ENCODE measurements at places on chromosomes 6 and 20.
A peak's percentile ranks its signal among the peaks of the same experiment; 100 is the strongest.

DNA sequence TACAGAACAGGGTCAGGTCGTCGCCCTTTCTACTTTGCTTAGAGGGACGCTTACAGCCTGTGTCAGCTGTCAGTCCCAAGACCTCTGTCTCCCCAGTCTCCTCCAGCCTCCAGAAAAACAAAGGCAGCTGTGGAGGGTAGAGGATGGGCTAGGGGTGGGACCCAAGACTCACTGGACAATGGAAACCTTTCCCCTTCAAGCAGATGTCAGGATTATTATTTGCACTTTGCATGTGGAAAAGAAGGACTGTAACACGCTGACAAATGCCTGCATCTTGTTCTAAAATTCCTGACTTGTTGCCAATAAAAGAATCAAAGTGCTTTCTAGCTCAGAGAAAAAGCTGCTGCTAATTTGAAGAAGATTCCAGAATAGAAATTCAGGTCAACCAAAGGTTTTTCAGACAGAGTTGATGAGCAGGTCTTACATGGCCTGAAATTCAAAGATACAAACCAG lies 58.7 kb downstream of the SNX5 start:
- peak overlapping the region; percentile 43 for H3K27ac ChIP-seq
- H3K36me3 ChIP-seq, result no peaks in the 10 kb centered on the region
- no peaks in the 10 kb centered on the region for H3K27me3 ChIP-seq
- DNase-seq, result no peak
- peaks cover 29% of the 10 kb centered on the region for H3K4me1 ChIP-seq
- H3K4me3 ChIP-seq, result no peak overlapping the region

- H3K4me1 ChIP-seq, result no peaks in the 10 kb centered on the region
- no peaks in the 10 kb centered on the region for H3K27me3 ChIP-seq
- H3K27ac ChIP-seq, result no peak overlapping the region
These were observed 190.2 kb downstream of the FRK start for GRCh38 chr6:115870464-115870863.

- no peak overlapping the region for H3K27ac ChIP-seq
- no peaks in the 10 kb centered on the region for H3K4me1 ChIP-seq
- DNase-seq, result no peak
These were observed 28.7 kb upstream of the ARID1B start for GRCh38 chr6:156748504-156748903.

DNA sequence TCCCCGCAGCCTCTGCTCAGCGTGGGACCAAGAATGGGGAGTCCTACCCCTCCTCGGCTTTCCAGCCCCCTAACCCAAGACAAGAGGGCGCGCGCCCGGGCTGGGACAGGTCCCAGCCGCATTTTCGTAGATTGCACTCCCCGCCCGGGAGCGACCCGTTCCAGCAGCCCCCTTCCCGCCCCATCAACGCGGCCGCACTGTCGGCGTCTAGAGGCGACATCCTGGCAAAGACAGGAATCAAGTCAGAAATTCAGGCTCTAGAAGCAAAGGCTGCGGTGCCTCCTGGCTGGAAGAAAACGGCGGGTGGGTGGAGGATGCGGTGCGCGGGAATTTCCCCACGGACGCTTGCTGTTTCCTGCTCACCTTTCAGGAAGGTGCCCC lies 957 bp downstream of the PROKR2 start:
- no peaks in the 10 kb centered on the region for H3K4me1 ChIP-seq
- no peak for DNase-seq
- H3K36me3 ChIP-seq, result no peaks in the 10 kb centered on the region
- H3K4me3 ChIP-seq, result no peak overlapping the region
- H3K27ac ChIP-seq, result no peak overlapping the region

DNA sequence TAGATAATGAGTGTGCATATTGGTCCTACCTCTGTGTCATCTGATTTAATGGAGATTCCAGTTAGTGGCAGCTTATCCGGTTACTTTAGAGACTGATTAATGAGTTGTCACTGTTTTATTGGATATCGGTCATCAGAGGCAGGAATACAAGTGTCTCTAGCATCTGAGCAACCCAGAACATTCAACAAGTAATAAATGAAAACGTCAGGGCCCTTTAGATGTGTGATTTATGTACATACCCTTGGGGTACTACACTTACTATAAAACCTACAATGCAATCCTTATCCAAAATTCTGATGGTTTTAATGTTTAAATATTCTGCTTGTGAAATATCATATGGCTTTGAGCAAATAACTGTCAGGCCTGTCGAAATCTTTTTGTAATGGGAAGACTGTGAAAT lies 1117.9 kb upstream of the FLRT3 start:
- H3K4me3 ChIP-seq, result no peak overlapping the region
- H3K27me3 ChIP-seq, result no peaks in the 10 kb centered on the region
- no peaks in the 10 kb centered on the region for H3K36me3 ChIP-seq
- no peaks in the 10 kb centered on the region for H3K4me1 ChIP-seq
- H3K27ac ChIP-seq, result no peak overlapping the region

GRCh38 chr6:130776287-130776925 lies 50.8 kb upstream of the SMLR1 start:
- H3K27ac ChIP-seq, result no peak overlapping the region
- H3K4me3 ChIP-seq, result no peak overlapping the region
- peaks cover 15% of the 10 kb centered on the region for H3K4me1 ChIP-seq
- no peaks in the 10 kb centered on the region for H3K36me3 ChIP-seq
- no peak for DNase-seq

- H3K4me3 ChIP-seq, result no peak overlapping the region
- H3K27me3 ChIP-seq, result no peaks in the 10 kb centered on the region
- H3K27ac ChIP-seq, result no peak overlapping the region
These were observed 104.9 kb upstream of the SLC22A23 start for GRCh38 chr6:3561725-3562124.

GRCh38 chr6:87210979-87211378 lies 55.6 kb downstream of the ZNF292 start:
- H3K4me1 ChIP-seq, result no peaks in the 10 kb centered on the region
- H3K27me3 ChIP-seq, result no peaks in the 10 kb centered on the region
- no peak overlapping the region for H3K4me3 ChIP-seq
- H3K27ac ChIP-seq, result no peak overlapping the region
- DNase-seq, result no peak
- H3K36me3 ChIP-seq, result no peaks in the 10 kb centered on the region

DNA sequence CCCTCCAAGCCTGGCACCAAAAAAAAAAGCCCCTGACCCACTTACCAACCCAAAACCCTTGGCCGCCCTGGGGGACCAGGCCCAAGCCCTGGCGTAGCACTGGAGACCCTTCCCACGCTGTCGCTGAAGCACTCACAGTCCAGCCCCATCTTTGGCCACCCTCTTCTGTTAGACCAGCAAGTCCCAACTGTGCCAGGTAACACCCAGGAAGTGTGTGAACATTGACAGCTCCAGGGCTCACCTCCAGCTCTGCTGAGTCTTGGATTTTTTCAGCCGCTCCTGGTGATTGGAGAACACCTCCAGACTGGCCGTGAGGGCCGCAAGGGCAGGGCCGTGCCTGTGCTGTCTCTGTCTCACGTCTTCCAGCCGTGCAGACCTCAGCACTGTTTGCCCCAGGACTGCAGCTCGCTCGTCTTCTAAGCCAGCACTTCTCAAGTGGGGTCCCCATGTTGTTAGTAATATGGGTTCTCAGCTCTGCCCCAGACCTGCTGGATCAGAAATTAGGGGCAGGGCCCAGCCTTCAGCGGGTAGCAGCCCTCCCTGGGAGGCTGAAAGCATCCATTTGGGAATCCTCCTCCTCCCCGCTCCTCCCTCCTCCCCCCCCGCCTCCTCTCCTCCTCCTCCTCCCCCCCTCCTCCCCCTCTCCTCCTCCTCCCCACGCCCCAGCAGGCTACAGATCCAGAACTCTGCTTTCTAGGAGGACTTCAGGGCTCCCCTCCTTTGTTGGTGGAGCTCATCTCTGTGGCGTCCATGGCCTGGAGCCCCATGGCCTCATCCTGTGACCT lies 18.1 kb downstream of the NPEPL1 start:
- H3K27me3 ChIP-seq, result no peaks in the 10 kb centered on the region
- peaks cover 25% of the 10 kb centered on the region for H3K36me3 ChIP-seq
- H3K4me3 ChIP-seq, result no peak overlapping the region
- no peak overlapping the region for H3K27ac ChIP-seq

DNA sequence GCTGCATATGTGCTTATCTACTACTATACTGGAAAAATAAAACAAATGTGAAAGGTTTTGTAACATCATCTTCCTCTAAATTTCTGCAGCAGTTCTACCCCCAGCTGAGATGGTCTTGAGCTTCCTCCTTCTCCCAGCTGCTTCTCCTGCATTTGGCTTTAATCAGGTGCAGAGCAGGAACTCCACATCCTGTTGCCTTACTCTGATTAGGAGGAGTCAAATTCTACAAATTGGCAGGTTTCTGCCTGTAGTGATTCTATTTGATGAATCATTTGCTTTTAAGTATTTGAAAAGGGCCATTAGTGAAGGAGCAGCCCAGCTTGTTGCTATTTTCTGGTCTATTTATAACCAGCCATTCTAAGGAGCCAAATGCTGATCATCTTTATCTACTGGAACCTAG lies 224.5 kb downstream of the GMDS start:
- no peaks in the 10 kb centered on the region for H3K27me3 ChIP-seq
- no peaks in the 10 kb centered on the region for H3K36me3 ChIP-seq
- DNase-seq, result no peak
- H3K4me1 ChIP-seq, result peaks cover 17% of the 10 kb centered on the region
- no peak overlapping the region for H3K27ac ChIP-seq

GRCh38 chr20:16864069-16864468 lies 115.9 kb downstream of the OTOR start:
- H3K4me3 ChIP-seq, result no peak overlapping the region
- no peaks in the 10 kb centered on the region for H3K27me3 ChIP-seq
- no peaks in the 10 kb centered on the region for H3K36me3 ChIP-seq
- DNase-seq, result no peak
- no peak overlapping the region for H3K27ac ChIP-seq

DNA sequence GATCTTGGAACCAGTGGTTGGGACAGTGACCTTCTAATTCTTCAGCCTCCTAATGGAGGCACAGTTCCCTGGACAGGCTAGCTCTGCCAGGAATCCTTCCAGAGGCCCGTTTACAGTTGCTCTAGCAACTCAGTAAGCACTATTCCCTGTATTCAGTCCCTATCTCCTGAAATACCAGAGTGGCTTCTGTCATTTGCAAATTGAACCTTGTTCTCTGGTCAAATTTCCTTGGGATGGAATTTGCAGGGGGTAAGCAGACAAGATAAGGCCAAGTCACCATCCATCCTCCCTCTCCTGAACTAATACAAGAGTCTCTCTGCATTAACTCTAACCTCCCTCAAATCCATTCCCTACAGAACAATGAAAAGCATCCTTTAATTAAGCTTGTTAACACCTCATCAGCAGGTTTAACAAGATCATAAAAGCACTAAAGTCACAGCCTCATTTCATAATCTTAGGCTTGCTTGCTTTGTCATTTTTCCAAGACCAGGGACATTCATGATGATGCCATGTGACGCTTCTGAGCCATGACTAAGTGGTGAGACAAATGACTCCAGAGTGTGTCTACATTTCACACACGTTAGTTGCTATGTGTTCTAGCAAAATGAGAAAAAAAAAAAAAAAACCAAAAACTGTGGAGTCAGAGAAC lies 37.1 kb downstream of the SLC22A23 start:
- no peaks in the 10 kb centered on the region for H3K36me3 ChIP-seq
- peaks cover 4% of the 10 kb centered on the region for H3K4me1 ChIP-seq
- H3K4me3 ChIP-seq, result no peak overlapping the region
- no peak overlapping the region for H3K27ac ChIP-seq
- no peaks in the 10 kb centered on the region for H3K27me3 ChIP-seq

- no peaks in the 10 kb centered on the region for H3K27me3 ChIP-seq
- peak; percentile 10 for DNase-seq
- no peak overlapping the region for H3K27ac ChIP-seq
These were observed 31.5 kb downstream of the PYGB start for GRCh38 chr20:25279403-25279802.

- H3K27me3 ChIP-seq, result no peaks in the 10 kb centered on the region
- H3K4me1 ChIP-seq, result no peaks in the 10 kb centered on the region
- H3K27ac ChIP-seq, result no peak overlapping the region
- no peaks in the 10 kb centered on the region for H3K36me3 ChIP-seq
These were observed 346.5 kb downstream of the CDH4 start for GRCh38 chr20:61598586-61598985.

DNA sequence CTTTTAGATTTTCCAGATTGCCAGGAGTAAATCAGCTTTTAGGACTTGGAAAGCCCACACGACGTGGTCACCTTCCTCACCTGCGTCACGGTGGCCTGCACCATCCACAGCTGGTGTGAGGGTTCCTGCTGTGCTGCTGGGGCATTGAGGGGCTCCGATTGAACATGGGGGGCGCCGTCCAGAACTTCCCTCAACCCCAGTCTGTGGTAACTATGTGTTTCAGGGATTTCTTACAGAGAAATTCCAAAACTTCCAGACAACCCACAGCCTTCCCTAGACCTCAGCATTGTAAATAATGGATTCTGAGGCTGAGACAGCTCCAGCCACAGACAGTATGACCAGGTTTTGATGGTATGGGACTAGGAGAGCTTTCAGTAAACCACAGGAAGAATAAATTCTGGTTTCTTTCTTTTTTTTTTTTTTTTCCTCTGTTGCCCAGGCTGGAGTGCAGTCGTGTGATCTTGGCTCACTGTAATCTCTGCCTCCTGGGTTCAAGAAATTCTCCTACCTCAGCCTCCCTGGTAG lies 46.7 kb upstream of the IRF4 start:
- peak; percentile 41 for DNase-seq
- H3K27me3 ChIP-seq, result no peaks in the 10 kb centered on the region
- H3K4me3 ChIP-seq, result no peak overlapping the region
- peaks cover 5% of the 10 kb centered on the region for H3K4me1 ChIP-seq
- H3K36me3 ChIP-seq, result peaks cover 30% of the 10 kb centered on the region
- no peak overlapping the region for H3K27ac ChIP-seq

DNA sequence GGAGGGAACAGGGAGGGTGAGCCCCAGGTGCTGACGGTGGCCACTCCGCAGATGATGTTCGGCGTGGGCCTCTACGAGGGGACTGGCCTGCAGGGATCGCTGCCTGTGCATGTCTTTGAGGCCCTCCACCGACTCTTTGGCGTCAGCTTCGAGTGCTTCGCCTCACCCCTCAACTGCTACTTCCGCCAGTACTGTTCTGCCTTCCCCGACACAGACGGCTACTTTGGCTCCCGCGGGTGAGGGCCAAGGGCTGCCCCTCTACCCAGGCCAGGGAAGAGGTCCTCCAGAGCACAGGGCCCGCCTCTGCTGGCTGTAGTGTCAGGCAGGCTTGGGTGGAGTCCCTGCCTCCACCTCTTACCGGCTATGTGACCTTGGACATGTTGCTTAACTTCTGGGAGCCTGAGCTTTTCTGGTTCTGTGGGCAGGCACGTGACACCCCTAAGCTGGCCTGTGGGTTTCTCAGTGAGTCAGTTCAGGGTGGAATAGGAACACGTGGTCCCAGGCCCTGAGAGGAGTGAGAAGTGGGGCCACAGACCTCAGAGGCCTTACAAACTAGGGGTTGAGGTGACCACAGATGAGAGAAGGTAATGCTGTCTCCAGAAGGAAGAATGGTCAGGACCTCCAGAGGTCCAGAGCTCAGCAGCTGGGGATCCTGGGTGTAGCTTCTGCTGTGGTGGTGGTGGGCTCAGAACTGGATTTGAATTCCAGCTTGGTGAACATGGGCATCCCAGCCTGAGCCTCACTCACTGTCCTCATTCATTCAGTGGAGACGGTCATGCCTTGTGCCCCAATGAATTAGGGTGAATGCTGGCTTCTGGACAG lies 11.9 kb downstream of the PCIF1 start:
- H3K27me3 ChIP-seq, result no peaks in the 10 kb centered on the region
- H3K27ac ChIP-seq, result peak overlapping the region; percentile 27

- H3K27ac ChIP-seq, result peak overlapping the region; percentile 80
- H3K4me3 ChIP-seq, result peak overlapping the region; percentile 56
- H3K4me1 ChIP-seq, result peaks cover 52% of the 10 kb centered on the region
- no peaks in the 10 kb centered on the region for H3K27me3 ChIP-seq
- H3K36me3 ChIP-seq, result peaks cover 18% of the 10 kb centered on the region
- DNase-seq, result peak; percentile 61
These were observed 437 bp downstream of the CD40 start for GRCh38 chr20:46118481-46119020.
